GM12865 (cell line): ENCODE measurements at places on chromosomes 2 and 18.

DNA sequence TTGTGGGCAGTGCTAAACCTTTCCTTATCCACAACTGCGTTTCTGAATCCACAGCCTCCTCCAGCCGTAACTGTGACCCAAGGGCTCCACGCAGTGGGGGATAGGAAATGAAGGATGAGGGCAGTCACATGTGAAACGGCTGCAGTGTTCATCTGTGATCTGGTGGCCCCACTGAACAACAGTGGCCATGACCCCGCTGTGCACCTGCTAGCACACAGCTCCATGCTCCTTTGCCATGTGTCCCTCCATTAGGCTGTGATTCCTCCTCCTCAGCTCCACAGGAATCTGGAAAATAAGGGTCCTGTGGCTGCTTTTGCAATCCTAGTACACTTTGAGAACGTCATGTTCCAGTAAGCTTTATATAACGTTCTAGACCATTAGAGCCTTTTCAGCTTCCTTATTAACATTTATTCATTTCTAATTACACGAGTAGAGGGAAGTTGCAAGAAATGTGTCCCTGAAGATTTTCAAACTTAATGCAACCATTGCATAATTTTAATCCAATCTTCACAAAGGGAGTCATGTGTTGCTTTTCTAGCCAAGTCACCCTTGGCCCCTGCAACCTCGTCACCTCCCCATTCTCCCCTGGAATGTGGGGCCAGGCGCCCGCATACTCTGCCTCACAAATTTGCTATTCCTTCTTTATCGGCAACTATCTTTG is 7.1 kb upstream of the NAPG start:
- DNase-seq: no peak

DNA sequence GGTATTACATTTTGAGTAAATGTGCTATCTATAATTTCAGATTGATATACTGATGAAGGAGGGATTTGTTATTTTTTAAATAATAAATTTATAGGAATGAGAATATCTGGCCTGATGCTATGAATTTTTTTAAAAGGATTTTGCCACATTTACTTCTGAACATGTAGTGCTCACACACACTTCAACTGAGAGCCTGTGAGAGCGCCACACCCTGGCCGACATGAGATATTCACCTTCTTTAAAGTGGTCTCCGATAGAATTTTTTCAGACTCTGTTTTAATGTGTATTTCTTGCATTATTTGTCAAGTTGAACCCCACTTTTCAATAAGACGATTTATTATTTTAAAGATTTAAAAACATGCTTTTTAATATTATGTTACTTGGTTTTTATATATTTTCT is 813.3 kb downstream of the DCC start:
- peak; percentile 23 for DNase-seq

GRCh38 chr18:80046961-80047541 is 12.8 kb downstream of the RBFA start:
- DNase-seq: no peak

DNA sequence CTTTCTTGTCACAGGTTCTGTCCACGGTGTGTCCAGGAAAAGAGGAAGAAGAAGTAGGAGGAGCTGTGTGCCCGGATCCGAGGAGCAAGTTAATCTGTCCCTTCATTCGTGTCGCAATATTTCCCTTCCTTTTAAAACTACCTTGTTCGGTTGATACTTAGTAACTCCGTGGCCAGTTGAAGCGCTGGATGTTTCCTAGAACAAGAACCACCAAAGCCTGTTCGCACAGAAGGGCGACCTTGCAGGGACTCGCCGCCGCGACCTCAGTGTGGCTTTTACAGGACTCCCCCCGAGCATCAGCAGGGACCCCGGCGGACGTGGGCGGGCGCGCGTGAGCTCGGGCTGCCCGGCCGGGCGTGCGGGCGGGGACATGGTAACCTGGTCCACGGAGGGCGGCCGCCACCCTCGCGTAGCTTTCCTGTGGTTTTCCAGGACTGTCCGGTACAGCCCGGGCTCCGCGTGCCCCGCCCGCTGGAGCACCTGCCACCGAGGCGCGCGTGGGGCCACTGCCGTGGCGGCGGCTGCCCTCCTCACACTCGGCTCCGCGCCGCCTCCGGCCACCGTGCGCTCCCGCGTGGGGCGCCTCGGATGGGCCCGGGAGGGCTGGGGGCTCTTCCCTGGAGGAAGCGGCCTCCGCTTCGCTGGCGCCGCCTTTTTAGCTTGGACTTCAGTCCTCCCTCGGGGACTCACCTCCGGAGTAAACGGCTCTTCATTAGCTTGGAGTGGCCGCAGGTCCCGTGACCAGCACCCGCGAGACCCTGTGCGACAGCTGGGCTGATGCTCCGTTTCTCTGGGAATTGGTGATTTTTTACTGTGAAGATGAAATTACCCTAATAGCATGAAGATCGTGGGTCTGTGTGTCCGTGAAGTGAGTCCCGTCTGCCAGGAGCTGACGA is 9.2 kb upstream of the D2HGDH start:
- no peak for DNase-seq

GRCh38 chr2:10348891-10349290 is 46.2 kb downstream of the HPCAL1 start:
- no peak for DNase-seq
